Stimulated activated CD8-positive, alpha-beta memory T cell treated with anti-CD3 and anti-CD28 coated beads, Interleukin-15, amount 100 ng/mL, for 24 hours (primary cell): ENCODE measurements at places on chromosomes 2 and 18.

- DNase-seq, result no peak
These were observed 49.8 kb upstream of the CNGA3 start for GRCh38 chr2:98296440-98296839.

DNA sequence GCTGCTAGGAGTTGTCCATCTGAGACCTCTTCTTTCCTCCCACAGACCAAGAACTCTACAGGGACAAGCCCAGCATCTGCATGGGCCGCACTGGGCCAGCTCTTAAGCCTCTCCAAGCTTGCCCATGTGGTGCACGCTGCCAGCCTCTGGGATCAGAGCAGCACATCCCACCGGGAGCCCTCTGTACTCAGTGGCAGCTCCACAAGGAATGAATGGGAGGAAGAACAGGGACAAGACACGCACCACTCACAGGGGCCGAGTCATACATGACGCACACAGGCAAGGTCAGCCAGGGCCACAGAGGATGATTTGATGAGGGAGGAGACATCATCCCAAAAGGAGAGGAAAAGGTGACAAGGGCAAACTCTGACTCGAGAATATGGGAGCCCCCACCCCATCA, 268.3 kb downstream of the KLHL29 start:
- DNase-seq, result no peak

- DNase-seq, result no peak
These were observed 2.8 kb downstream of the NTSR2 start for GRCh38 chr2:11667194-11667593.

DNA sequence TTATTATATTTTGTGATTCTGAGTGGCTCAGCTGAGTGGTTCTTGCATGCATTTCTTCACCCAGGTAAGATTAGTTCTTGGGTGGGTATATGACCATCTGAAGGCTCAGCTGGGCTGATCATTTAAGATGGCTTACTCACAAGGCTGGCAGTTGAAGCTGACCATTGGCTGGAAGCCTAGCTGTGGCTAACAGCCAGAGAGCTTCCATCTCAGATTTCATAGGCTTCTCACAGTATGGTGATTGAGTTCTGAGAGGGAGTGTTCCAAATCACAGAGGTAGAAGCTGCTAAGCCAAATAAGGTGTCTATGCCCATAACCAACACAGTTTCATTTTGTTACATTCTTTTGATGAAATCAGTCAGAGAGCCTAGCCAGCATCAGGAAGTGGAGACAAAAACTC, 117.4 kb upstream of the RPRM start:
- DNase-seq, result no peak

- DNase-seq, result no peak
These were observed 336.5 kb downstream of the TNS1 start for GRCh38 chr2:217666338-217666737.

DNA sequence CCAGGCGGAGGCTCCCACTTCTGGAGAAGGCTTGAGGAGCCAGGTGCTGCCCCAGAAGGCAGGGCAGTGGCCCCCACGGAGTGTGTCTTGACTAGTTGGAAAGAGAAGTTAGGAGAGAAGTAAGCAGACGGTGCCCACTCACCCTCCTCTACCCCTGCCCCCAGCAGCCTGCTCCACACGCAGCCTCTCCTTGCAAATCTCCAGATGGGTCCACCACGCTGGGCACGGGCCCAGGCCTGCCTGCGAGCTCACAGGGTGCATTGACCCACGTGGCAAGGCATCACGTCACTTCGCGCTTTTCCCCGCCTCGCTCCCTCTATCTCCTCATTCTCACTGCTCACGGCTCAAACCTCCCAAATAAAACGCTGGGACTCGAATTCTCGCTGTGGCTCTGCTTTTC, 71.8 kb upstream of the RAB12 start:
- no peak for DNase-seq

DNA sequence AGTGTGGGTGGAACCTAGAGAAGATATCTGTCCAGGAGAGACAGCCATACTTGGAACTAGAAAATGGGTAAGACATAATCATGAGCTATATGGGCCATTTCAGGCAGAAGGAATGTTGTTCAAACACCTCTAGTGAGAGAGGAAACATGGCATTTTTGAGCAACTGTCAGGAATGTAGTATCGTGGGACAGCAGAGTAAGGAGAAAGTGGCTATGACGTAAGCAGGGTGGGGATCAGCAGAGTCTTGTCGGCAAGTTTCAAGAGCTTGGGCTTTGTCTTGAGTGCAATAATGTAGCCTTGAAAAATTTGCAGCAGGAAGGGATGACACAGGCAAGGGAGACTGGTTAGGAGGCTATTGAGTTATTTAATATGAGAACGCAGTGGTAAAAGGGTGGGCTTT, 20.4 kb downstream of the SERPINB7 start:
- no peak for DNase-seq

GRCh38 chr2:105977212-105977611, 216.9 kb downstream of the UXS1 start:
- no peak for DNase-seq

DNA sequence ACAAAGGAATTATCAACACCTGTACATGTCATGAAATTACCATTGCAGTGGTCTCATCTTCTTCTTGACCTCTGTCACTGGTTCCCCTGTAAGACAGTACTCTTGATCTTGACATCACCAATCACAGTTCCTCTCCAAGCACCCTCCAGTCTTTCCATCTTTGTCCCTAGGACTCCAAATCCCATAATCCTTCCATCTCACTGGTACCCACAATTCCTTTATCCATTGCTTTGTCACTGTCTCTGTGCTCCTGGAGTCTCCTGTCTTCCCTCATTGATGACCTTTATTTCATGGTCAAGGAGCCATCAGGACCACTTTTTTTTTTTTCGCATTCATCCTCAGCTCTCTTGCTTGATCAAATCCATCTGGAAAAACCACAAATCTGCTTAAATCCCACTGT, 56.7 kb downstream of the COL4A3 start:
- no peak for DNase-seq

DNA sequence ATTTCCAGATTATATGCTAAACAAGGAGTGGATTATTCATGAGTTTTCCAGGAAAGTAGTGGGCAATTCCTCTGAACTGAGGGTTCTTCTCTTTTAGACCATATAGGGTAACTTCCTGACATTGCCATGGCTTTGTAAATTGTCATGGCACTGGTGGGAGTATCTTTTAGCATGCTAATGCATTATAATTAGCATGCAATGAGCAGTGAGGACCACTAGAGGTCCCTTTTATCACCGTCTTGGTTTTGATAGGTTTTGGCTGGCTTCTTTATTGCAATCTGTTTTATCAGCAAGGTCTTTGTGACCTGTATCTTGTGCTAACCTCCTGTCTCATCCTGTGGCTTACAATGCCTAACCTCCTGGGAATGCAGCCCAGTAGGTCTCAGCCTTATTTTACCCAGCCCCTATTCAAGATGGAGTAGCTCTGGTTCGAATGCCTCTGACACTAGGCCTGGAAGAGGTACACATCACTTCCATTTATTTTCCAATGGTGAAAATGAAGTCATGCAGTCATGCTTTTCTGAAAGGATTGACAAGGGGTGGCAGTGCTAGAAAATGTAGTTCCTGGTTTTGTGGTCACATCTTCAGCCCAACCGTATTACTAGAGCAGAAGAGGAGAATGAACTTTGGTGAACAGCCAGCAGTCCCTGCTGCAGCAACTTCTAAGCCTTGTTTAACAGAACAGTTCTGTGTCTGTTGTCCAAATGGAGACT, 26.6 kb upstream of the ITGA4 start:
- DNase-seq, result no peak

GRCh38 chr18:46209161-46209560, 105.0 kb downstream of the HAUS1 start:
- no peak for DNase-seq

- no peak for DNase-seq
These were observed 129.3 kb downstream of the RDH14 start for GRCh38 chr2:18430996-18431748.

- DNase-seq, result no peak
These were observed 413.3 kb upstream of the TRIB2 start for GRCh38 chr2:12303181-12304030.

DNA sequence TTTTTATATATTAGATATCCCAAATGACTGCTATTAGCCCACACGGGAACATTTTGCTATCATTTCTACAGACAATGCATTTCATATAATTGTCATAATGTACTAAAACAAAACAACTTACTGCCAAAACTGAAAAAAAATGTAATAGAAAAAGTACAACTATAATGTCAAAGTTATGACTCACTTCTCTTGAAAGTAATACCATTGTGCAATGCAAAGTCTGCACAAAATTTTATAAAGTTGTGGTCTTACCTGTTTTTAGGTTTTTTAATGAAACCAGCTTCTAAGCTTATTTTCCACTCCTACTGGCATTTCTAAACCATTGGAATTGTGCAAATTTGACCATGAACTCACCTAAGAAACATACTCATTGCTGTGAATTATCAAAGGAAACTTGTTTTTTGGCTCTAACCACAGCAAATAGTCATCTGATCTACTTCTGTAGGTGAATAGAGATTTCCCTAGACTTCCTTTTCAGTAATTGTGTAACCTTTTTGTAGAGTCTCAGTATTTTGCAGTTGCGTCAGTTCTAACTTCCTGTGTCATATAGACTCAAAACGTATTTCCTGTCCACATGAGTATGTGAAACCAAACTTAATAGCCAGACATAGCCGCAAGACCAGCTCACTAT, 31.9 kb upstream of the TFPI start:
- no peak for DNase-seq

GRCh38 chr2:84427235-84428138, 31.6 kb downstream of the SUCLG1 start:
- no peak for DNase-seq

- no peak for DNase-seq
These were observed 64.2 kb downstream of the MTCL1 start for GRCh38 chr18:8769509-8770095.

DNA sequence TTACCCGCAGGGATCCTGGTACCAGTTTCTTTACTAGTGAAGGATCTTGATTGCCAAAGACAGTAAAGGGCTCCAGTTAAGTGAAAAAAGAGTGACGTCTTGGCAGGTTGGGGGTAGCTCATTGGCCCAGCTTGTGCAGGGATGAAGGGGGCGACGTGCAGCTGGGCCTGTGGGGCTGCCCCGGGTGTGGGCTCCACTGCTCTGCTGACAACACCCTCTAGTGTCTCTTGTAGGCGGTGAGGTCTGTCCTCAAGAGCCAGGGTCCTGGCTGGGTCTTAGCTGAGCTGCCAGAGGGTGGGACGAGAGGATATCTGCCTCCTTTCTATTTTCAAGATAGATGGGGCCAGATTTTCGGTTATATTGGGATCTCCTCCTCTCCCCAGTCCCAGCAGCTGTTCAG, 6.1 kb downstream of the ARHGEF4 start:
- DNase-seq, result no peak

- no peak for DNase-seq
These were observed 19.3 kb downstream of the SOWAHC start for GRCh38 chr2:109633284-109633961.

GRCh38 chr2:61605245-61605644, 67.1 kb upstream of the XPO1 start:
- no peak for DNase-seq

GRCh38 chr2:157747695-157748370, 119.2 kb upstream of the ACVR1C start:
- no peak for DNase-seq

DNA sequence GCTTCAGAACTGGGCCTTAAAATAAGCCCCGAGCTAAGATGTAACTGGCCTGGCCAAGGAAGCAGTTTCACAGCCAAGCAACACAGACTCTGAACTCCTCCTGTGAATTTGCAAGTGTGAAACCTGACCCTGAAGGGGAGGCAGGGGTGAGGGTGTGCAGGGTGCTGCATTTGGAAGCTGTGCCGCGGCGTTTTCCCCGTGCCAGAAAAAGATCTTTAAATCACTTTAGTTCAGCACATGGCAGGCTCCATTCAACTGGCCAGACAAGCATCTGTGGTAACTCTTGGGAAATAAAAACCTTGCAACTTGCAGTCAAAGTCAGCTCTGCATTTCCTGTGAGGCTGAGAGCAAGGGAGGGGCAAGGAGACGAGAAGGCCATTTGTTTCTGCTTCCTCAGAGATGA, 209.3 kb upstream of the SOX11 start:
- DNase-seq, result no peak

DNA sequence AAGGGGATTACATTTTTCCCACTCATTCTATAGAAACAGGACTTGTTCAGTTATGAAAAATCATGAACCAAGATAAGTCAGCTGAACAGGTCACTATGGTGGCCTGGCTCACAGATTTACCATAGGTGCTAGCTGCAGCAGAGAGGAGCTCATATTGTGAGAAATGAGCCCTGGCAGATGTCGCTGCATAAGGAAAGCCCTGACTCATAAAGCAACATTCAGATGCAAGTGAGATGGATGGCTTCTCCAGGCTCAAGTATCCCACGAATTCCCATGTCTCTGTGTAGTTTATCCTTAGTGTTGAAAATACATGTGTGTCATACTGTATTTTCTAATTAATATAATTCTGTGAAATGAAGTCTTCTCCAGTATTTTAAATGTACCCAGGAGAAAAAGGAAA, 115.0 kb upstream of the LHCGR start:
- DNase-seq, result no peak

GRCh38 chr18:43046322-43046721, 69.2 kb downstream of the RIT2 start:
- DNase-seq, result no peak

DNA sequence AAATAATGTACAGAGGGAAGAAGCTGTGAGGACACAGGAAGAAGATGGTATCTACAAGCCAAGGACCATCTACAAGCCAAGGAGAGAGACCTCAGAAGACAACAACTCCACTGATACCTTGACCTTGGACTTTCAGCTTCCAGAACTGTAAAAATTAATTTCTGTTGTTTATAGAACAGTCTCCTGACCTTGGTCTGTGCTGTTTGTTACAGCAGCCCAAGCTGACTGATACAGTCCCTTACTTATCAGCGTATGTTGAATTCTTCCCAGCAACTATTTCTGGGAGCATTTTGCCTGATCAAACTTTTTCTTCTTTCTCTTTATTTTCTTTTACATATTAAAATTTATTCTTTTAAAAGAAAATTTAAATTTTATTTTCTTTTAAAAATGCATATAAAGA, 47.8 kb upstream of the IGFBP2 start:
- DNase-seq, result no peak

DNA sequence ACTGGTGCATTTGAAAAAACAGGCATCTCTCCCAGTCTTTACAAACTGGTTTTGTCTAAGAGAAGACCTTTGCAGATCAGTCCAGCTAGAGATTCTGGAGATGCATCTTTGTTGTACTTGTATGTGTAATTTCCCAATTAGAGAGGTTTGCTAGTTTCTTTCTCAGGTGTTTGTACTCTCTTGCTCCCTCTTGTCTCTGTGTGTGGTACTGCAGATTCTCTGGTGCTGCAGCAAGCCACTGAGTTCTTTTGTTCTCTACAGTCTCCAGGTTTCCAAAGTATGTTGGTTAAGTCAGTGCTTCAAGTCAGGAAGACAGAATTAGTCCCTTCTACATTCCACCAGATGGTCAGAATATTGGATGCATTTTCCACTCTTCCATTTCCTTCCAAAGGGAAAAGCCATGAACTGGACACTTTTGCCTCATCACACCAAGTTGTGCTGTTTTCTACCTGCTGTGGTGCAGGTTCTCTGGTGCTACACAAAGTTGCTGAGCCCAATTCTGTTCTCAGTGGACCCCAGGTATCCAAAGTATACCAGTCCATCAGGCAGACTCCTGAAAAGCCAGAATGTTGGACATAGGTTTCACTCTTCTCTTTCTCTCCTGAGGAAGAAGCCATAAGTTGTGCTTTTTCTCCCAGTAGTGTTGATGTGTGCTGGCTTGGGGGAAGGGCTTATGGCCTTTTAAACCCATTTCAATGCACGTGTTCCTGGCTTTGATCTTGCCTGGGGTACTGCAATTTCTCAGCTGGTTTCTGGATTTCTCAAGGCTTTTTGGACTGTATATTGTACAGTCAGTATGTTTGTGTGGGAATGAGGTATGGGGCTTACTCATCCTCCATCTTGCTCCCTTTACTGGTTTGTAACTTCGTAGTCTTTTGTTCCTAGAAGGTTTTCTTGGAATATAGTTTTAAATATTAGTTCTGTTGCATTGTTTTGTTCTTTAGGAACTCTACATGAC, 29.8 kb downstream of the EPC2 start:
- no peak for DNase-seq
